Activated CD4-positive, alpha-beta T cell treated with anti-CD3 and anti-CD28 coated beads, Interleukin-10, Interleukin-2, amounts not matched to agents 100 ng/mL and 50 ng/mL, durations not matched to agents 16 hours and 8 hours (primary cell): ENCODE measurements at places on chromosomes 5 and 9.

DNA sequence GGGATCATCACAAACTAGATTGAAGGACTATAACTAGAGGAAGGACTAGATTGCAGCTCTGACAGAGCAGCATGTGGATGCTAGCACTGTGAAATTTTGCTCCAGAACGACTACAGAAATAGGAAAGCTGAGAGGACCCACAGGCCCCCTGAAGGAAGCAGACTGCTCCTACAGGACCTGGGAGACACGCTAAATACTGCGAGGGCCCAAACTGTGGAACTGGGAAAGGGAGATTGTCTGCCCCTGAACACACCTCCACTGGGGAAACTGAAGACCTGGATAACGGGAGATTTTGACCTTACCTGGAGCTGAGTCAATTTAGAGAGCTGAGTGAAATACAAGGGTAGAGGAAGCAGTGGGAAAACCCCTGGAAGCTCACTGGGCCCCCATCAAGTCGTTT, 19.2 kb downstream of the TRIM36 start:
- DNase-seq, result no peak

DNA sequence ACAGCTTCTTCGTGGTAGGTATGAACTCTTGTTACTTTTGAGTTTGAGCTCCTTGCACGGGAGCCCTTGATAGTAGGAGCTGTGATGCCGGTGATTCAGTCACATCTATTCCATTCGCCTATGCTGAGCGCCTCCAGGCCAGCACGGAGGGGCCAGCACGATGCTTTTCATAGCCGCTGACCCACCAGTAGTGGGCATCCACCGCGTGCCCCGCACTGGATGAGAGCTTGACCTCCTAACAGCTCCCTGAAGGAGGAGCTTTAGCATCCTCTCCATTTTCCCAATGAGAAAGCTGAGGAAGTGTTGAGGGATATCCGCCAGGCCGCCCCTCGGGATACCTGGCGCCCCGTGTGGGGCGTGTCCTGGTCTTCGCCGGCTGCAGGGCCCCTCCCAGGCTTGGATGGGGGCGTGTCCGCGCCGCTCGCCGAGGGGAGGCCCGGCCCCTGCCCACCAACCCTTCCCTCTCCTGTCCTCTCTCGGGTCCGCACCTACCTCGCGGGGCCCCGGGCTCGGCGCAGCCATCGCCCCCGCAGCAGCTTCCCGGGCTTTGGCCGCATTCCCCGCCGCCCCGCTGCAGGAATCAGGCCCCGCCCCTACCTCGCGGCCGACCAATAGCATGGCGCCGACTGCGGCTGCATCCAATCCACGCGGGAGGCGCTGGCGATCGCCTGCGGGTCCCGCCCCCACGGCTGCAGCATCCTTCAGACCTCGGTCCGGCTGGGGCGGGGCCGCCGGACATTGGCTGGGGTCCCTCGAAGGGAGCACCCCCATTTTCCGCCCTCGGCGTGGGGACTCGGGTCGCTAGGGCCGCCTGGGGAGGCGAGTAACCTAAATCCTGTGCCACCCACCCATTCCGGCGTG, at the start of gene PIP5KL1:
PIP5KL1 (minus strand) TSS at position 547 of the 861 bp plus-strand sequence; CDS start at position 522, 25 bp downstream.
- DNase-seq, result peak; percentile 76

DNA sequence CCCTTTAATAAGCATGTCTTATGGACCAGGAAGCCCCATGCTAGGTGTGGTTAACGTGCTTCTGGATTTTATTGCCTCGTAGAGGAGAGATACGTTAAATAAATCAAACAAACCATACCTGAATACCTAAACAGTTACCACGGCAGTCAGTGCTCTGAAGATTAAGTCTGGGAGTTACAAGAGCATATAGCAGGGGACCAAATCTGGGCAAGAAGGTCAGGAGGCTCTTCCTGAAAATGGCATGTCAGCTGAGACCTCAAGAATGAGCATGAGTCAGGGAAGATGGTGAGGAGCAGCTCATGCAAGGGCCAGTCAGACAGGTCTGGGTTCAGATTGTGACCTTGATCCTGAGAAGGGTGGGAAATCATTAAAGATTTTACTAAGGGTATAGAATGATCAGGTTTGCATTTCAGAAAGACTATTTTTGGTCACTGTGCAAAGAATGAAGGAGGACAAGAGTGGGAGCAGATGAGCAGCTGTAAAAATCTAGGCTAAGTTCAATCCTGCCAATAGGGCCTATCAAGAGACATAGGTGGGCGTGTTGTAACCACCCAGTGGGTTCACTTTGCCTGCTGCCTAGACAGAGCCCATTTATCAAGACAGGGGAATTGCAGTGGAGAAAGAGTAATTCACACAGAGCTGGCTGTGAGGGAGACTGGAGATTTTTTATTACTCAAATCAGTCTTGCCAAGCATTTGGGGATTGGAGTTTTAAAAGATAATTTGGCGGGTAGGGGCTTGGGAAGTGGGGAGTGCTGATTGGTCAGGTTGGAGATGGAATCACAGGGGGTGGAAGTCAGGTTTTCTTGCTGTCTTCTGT, 4.8 kb upstream of the ZNF366 start:
- no peak for DNase-seq

DNA sequence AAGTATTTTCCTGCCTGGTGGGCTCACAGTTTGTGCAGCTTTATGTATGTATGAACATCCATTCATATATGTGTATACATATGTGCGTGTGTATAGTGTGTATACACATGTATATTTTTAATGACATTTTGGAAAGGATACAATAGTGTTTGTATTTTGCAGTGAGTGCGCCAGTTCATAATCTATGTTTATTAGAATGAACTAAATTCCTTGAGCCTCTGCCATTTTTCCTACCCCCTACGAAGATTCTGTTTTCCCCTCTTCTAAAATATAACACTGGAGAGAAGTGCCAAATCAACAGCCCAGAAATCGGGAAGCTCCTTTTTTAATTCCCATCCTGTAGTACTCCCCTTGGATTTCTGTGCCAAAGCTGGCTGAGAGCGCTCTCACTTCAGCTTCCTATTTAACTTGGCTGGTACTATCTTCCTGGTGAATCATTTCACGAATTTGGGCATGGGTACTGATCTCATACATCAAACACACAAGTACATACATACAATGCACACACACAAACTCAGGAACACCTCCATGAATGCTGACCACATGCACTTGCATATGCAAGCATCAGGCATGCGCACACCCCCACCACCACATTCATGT, 578.4 kb upstream of the WWC1 start:
- DNase-seq, result no peak

DNA sequence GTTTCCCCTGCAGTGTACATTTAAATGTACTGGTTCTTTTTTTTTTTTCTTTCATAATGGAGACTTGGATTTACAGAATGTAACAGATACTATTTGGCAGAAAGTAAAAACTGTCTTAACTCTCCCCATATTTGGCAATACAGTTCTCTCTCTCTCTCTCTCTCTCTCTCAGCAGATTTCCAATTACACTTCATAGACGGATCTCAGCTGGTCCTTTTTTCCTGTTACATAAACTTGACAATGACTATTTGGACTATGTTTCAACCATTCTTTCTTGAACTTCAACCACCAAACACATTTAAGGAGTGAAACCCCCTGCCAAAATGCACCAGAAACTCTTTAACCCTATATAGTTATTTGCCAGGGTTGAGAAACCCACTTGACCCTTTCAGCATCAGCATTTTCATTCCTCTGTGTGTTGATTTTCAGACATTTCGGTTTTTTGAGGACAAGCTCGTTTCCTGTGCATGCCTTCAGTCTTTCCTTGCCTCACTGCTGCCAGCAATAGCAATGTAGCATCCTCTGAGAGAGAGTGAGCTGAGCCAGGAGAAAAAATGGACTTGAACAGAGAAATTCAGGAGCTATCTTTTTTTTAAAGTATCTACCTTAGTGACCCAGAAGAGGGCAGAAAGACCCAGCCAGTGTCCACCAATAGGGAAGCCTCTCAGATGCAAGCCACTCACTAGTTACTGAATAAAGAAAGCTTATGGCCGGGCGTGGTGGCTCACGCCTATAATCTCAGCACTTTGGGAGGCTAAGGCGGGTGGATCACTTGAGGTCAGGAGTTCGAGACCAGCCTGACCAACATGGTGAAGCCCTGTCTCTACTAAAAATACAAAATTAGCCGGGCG, 26.0 kb upstream of the GNA14 start:
- no peak for DNase-seq

GRCh38 chr5:113450462-113450861, 15.7 kb upstream of the TSSK1B start:
- no peak for DNase-seq

GRCh38 chr9:19631181-19631580, 157.7 kb downstream of the SLC24A2 start:
- DNase-seq, result no peak

DNA sequence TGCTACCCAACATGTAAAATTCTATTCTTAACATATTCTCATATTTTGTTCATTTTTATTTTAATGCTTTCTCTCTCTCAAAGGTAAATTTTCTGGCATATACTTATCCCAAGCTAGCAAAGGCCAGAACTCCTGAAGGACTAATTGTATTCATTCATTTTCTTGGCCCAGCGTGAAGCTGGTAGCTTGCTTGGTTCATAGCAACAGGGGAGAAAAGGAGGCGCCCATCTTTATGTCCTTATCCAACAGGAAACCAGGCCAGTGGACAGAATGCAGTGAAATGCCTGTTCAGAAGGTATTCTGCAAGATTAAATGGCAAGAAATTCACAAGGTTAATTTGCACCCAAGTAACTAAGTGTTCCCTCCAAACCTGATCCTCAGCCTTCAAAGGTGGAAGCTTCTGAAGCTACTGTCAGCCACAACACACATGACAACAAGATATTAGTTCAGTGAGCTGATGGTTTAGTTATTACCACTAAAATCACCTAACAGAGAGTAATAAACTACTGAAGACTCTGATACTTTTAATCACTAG, 5.6 kb downstream of the EFNA5 start:
- no peak for DNase-seq

DNA sequence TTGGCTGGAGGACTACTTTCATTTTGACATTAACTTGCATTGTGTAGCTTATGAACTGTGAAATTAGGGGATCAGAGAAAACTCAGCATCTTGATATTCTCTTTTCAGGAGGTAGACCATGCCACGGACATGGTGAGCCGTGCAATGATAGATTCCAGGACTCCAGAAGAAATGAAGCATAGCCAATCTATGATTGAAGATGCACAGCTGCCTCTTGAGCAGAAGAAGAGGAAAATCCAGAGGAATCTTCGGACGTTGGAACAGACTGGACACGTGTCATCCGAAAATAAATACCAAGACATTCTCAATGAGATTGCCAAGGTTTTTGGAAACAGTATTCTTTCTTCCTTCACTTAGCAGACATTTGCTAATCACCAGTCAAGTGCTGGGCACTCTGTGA, 20.6 kb upstream of the F2R start:
- no peak for DNase-seq

DNA sequence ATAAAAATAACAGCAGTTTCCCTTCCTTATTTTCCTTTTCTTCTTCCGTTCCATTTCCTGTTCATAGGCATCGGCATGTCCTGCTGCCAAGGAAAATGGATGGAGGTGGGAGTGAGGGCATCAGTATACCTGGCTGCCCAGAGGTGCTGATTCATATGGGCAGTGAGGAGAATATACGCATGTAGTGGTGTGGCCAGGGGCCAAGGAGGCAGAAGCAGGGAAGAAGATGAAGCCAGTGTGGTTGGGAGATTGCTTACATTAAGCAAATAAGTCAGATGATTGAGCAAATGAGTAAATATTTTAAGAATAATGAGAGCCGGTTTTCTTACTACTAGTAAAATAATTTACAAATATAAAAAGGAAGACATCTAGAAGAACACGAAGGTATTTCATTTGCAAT, 344.9 kb upstream of the PAPPA start:
- DNase-seq, result no peak

DNA sequence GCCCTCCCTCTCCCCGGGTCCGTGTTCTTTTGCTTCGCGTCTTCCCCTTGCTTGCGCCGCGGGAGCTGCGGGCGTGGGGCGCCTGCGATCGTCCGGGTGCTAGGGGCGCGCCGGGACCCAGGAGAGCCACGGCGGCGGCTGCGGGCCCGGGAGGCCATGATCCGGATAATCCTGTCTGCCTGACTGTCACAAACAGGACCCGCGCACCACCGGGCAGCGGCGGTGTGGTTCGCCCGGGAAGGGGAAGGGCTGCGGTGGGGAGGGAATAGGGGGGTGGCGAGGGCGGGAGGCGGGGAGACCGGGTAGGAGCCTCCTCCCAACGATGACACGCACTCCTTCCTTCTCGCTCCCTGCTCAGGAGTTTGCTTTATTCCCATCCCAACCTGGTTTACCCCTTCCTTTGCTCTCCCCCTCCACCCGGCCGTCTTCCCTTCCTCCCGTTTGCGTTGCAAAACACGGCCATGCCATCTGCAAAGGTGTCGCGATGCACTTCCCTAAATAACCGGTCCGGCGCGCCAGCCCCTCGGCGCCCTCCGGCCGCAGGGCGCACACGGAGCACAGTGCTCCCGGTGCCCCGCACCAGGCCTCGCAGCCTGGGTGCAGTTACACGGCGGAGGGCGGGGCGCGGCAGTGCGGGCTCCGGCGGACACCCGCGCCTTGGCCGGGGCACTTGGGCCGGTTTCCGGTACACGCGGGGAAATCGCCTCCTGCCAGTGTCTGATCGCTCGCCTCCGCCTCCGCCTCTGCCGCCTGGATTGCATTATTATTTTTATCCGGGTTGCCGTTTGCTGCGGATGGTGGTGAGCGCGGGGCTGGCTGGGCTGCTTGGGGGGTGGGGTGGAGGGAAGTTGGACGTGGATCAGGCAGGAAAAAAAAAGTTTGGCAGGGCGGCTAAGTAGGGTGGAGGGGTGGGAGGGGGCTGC, 1.5 kb downstream of the SMARCA2 start:
- DNase-seq, result peak; percentile 70

- DNase-seq, result no peak
Observed at GRCh38 chr5:133848341-133848811, 120.0 kb downstream of the C5orf15 start.

DNA sequence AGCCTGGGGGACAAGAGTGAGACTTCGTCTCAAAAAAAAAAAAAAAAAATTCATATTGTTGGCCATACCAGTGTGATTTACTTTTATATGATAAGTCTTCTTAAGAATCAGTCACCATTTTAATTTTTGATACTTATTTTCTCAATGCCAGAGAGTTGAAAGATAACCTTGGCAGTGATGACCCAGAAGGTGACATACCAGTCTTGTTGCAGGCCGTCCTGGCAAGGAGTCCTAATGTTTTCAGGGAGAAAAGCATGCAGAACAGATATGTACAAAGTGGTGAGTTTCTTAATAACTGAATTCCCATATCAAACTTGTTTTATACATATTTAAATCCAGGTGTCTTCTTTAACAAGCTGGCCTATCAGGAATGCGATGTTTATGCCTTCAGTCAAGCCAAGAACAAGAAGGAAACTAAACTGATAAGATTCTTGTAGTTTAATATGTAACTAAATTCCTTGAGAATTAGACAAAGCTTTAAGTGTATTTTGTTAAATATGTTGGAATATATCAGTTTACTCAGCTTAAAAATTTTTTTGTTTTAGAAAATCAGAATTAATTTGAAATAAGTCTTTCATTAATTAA, 81.5 kb downstream of the NIPBL start:
- no peak for DNase-seq
